ENCODE measurements at places on chromosomes 6 and 20.

GRCh38 chr6:41059556-41059955, 6.6 kb downstream of the APOBEC2 start:
- DNase-seq = no peak

GRCh38 chr6:161409353-161409752, 135.5 kb upstream of the AGPAT4 start:
- no peak for DNase-seq

GRCh38 chr6:97757575-97757974, 474.6 kb upstream of the MMS22L start:
- no peak for DNase-seq

- no peak for DNase-seq
These were observed 20.5 kb upstream of the ZNF133 start for GRCh38 chr20:18267815-18268214.

DNA sequence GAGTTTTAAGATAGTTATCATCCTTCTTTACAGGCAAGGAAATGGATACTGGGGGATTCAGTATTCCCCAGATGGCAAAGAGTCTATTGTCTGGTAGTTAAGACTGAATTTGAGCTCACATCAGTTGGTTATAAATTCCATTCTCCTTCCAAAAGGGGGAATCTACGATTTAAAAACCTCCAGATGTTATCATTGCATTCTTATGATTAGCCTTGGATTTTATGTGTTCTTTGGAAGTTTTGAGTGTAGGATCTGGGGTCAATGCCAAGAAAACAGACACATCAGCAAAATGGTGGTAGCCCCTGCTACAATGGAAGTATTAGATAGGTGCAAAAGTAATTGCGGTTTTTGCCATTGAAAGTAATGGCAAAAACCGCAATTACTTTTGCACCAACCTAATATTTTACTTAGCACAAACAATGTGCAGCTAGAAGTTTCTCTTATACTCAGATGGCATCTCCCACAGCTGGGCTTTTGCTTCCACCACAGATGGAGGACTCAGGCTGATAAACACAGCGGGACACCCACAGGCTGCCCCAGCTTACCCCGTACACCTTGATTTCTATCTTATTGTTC, 168.2 kb upstream of the RIN2 start:
- no peak for DNase-seq
